Melanocyte of skin (primary cell): ENCODE measurements at places on chromosomes 1 and 21. TPM values are rescaled to one million over a fixed set of nuclear protein-coding genes. Genes with fewer than 3 reads are reported as not detected.

FCGR1A gene
- total RNA-seq, result not detected in 2 replicates

WDR77 gene
- 33.0 and 52.0 TPM in 2 replicates for total RNA-seq

CLEC20A gene
- total RNA-seq, result 0.46 TPM in 1 of 2 replicates, not detected in the other

ZMYND12 gene
- total RNA-seq, result 1.7 and 4.0 TPM in 2 replicates

RGS8 gene
- not detected in 2 replicates for total RNA-seq

C1QA gene
- not detected in 2 replicates for total RNA-seq

ADORA3 gene
- not detected in 2 replicates for total RNA-seq

OR2T33 gene
- not detected in 2 replicates for total RNA-seq

SPOCD1 gene
- 5.5 and 6.2 TPM in 2 replicates for total RNA-seq

NCF2 gene
- 0.15 TPM in 1 of 2 replicates, not detected in the other for total RNA-seq

AADACL4 gene
- total RNA-seq, result not detected in 2 replicates

MARK1 gene
- 2.3 and 5.3 TPM in 2 replicates for total RNA-seq

FCMR gene
- 4.5 and 11.0 TPM in 2 replicates for total RNA-seq

ARHGAP30 gene
- not detected in 2 replicates for total RNA-seq

ADAMTS4 gene
- 1.2 and 4.0 TPM in 2 replicates for total RNA-seq

TPTE gene
- not detected in 2 replicates for total RNA-seq

SH2D1B gene
- under 0.01 TPM in 1 of 2 replicates, not detected in the other for total RNA-seq

FAM151A gene
- total RNA-seq, result not detected in 2 replicates
